ENCODE measurements at places on chromosomes 12 and 14.

GRCh38 chr12:68113644-68114043 is 45.9 kb downstream of the IFNG start:
- DNase-seq: no peak

GRCh38 chr14:84303140-84303539 is 1226.8 kb upstream of the FLRT2 start:
- DNase-seq: no peak

GRCh38 chr12:56161690-56162351 is 3.7 kb downstream of the MYL6 start:
- DNase-seq: no peak

DNA sequence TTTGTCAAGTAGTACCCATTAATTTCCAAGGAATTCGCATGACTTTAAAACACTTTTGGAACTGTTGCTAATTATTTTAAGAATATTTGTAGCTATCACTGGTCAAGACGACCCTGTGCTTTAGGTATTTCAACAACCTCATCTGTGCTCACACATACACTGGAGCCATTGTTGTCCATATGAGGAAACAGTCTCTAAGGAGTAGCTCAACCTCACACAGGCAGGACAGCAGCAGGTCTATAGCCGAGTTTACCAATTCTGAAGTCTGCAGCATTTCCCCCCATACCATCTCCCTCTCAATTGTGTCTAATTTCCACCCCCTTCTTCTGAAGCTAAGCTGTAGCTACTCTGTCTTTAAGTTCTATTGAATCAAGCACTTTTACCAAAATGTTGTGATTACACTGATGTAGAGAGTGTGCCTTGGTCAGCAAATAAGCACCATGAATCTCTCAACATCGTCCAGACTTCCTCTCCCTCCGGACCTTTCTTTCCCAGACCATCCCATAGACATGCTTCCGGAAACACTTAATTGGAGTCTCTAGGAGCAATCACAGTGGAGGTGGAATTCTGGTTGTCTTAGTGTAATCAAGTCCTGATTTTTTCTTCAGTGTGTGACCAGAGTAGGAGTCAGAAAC is 48.5 kb upstream of the NUAK1 start:
- no peak for DNase-seq

DNA sequence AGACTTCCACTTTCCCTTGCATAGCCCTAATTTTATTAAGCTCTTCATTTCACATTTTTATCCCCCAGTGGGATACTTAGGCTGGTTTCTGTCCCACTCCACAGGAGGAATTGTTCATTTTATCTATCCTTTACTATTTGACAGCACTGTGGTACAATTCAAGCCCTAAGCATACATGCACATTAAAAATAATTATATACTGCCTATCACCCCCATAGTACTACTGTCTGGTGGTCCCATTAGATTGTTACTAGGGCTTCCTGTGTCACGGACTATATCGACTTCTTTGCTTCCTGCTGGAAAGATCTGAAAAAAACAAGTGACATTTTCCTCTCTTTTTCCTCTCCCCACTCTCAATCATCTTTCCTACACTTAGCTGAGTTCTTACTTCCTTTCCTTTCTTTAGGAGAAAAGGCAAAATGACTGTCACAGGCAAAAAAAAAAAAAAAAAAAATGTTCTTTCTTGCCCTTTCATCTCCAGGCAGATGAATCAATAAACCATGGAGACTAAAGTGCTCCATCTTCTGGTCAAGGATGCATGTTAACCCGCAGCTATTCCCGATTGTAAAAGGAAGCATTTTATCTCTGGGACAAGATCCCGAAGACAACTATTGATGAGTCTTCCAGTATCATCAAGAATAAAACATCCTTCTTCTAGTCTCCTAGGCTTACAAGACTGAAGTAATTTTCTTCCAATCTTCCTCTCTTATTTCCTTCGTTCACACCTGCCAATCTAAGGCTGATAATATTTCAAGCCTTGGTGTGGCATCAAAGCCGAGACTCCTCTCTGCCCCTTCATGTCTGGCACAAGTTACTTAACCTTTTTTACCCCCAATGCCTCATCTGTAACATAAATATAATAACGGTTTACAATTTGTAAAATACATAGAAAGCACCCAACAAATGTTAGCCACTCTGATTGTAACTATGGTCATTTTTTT is 94.4 kb upstream of the PLEKHG7 start:
- DNase-seq: peak; percentile 64

GRCh38 chr14:71591929-71592328 is 340.3 kb upstream of the RGS6 start:
- peak; percentile 75 for DNase-seq

GRCh38 chr14:96269359-96269710 is 13.3 kb downstream of the BDKRB1 start:
- DNase-seq: no peak

DNA sequence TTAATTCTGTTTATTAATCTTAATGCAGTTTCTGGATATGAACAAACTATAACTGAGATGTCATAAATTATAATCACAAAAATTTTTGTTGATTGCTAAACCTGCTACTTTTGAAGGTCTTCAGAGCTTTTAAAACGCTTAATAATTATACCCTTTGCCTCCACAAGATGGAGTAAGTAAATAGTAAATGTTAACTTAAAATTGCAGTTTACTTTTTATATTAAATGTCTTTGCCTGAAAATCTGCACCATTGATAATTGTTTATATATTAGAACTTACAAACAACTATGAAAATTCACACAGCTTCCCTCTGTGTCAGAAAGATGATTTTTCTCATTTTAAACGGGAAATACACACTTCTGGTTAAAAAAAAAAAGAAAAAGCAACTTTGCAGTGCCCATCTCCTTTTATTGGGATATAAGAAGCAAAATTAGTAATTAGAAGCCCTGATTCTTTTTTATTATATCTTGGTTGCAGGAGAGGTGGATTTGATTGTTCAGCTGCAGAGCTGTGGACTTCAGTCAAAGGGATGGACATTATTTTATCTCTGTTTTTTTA is 35.6 kb downstream of the SCFD1 start:
- DNase-seq: peak; percentile 12

DNA sequence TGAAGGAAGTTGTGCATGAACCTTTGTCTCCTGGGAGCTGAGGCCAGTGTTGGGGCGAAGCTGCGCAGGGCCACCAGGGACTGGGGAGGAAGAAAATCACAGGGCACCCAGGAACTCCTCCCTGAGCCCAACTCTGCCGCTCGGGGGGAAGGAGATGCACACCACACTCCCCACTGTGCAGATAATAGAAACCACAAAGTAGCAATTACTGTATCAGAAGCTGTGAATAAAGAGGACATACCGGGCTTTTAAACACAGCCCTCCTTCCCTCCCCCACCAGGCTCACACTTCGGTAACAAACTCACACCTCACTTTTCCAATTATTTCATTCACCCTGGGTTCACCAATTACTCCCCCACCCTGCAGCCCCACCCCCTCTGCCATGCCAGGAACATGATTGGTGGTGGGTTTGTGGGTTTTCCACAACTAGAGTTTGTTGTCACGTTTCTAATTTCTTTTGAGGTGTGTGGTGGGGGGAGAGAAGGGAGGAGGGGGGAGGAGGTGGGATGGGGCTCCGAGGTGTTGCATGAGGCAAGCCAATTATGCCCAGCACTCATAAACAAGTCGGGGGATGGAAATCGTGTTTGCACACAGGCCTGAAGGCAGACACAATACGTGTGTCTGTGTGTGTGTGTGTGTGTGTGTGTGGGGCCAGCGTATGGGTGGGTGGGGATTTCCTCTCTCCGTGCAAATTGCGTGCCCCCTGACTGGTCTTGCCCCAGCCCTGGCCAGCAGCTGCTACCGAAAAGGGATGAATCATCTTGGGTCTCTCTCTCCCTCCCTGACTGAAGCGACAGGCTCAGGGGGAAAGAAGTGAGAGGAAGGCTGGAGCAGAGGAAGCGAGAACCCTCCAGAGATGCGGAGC is 103.3 kb downstream of the RBM19 start:
- DNase-seq: peak; percentile 85

DNA sequence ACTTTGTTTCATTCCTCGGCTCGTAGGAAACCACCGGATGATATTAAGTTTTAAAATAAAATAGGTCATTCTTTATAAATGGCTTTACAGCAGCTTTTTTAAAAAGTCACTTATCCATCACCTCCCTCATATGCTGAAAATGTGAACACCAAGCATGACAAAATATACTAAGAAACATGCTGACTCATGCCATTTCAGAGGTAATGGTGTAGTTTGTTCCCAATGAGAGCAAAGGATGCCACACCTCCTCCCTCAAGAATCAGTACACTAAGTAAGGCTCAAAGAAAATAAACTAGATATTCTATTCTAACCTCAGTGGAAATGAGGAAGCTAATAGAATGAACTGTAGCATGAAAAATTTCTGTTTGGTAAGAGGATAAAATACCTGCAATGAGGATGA is 5.5 kb upstream of the DIO2 start:
- DNase-seq: peak; percentile 6

- no peak for DNase-seq
These were observed 214.2 kb downstream of the GLT1D1 start for GRCh38 chr12:129067491-129067890.

DNA sequence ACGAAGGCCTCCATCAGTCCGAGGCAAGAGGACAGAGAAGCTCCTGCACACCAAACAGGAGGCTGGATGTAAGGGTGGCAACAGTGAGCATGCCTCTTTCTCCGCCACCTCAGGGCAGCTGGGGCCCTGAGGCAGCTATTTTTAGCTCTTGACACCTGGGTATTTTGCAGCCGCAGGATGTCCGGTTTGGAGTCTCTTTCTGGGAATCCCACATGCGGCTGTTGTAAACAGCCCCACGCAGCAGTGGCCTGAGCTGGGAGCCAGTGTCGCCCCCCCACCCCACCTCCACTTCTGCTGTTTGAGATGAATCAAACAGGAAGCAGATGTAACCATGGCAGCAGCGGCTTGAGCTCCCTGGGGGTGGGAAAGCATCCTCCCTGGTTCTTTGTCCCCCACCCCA is 11.7 kb downstream of the HDAC7 start:
- peak; percentile 48 for DNase-seq

DNA sequence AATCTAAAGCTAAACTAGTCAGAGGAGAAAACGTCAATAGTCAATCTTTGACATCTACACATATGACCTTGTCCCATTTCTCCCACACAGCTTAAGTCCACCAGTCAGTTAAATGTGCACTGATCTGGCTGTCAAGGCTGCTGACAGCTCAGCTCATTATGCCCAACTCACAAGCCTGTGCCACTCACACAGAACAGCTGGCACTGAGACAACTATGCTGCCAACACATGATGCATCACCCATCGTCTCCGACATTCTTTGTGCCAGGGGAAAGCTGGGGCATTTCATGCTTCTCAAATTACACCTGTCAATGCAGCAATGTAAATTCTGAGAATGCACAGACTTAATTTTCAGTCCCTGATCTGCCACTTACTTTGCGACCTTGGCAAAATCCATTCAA is 25.3 kb downstream of the GNS start:
- DNase-seq: no peak

DNA sequence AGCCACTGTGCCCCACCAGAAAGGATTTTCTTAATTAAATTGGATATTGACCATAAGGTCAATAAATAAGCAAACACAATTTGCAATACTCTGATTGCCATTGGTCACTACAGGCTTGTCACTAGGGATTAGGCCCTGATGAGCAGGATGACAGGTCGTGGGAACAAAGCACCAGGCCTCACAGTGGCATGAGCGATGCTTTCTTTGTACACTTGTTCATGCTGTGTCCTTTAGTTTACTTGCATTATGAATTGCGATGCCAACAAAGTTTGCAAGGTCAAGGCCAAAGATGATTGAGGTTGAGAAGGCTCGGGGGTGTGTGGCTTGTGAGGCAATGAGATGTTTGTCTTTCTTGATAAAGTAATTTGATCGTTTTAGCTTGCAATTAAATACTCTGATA is 136.0 kb downstream of the TTC8 start:
- no peak for DNase-seq

DNA sequence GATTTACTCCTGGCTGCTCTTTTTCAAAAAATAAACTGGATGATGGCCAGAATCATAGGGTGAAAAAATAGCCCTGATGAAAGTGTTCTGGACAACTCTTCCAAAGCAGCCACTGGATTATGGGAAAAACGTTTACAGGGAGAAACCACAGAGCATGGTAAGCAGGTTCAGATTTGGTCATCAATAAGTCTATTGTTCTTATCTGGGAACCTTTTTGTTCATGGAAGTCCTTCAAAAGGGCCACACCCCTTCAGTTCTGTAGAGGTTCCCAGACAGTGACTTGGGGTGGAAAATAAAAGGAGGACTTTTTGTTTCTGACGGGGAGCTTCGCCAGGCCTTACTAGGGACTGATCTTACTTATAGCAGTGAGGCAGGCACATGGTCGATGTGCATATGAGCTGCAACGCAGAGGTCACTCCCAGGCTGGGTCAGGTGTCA is 117.4 kb upstream of the SLC38A2 start:
- peak; percentile 37 for DNase-seq

GRCh38 chr12:115261691-115262398 is 577.9 kb upstream of the TBX3 start:
- DNase-seq: no peak

GRCh38 chr12:119375075-119375882 is 40.8 kb downstream of the CCDC60 start:
- DNase-seq: no peak

GRCh38 chr14:29671034-29671433 is 256.6 kb downstream of the PRKD1 start:
- peak; percentile 64 for DNase-seq

DNA sequence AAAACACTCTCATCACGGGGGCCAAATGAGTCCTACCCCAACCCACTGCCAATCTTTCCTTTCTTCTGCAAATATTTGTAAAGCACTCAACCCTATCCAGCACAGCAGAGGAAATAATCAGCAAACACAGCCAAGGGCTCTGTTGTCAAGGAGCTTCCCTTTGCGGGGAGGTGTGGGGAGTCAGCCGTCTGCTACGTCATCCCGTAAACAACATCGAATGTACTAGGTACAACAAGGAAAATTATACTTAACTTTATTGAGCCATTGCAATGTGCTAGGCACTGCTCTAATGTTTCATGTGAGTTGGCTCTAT is 22.8 kb downstream of the TMEM63C start:
- no peak for DNase-seq

DNA sequence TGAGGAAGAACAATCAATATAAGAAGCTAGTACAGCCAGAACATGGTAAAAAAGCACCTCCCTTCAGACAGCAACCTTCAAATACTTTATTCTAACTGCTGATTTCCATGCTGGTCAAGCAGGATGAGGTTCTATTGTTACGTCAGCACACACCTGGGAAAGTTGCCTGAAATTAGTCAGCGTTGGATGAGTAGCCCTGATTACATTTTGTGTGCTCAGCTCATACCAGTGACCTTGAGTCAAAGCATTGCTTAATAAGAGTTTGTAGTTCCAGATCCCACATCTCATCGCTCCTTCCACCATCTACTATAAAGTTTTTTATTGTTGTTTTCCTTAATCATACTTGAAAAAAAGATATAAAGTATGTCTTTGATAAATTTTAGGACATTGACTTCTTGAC is 361.5 kb downstream of the EGLN3 start:
- peak; percentile 93 for DNase-seq

- no peak for DNase-seq
These were observed 13.2 kb downstream of the SRSF5 start for GRCh38 chr14:69780092-69780491.

GRCh38 chr12:24777359-24777758 is 171.5 kb downstream of the BCAT1 start:
- no peak for DNase-seq
